ENCODE measurements at places on chromosomes 1 and 21. TPM values are rescaled to one million over a fixed set of nuclear protein-coding genes. Genes with fewer than 3 reads are reported as not detected.
A peak's percentile ranks its signal among the peaks of the same experiment; 100 is the strongest.

The MPL gene
- total RNA-seq = 1.9 TPM

- no peak for DNase-seq
Observed at GRCh38 chr21:28963831-28964230, 28.8 kb downstream of the LTN1 start.

DNA sequence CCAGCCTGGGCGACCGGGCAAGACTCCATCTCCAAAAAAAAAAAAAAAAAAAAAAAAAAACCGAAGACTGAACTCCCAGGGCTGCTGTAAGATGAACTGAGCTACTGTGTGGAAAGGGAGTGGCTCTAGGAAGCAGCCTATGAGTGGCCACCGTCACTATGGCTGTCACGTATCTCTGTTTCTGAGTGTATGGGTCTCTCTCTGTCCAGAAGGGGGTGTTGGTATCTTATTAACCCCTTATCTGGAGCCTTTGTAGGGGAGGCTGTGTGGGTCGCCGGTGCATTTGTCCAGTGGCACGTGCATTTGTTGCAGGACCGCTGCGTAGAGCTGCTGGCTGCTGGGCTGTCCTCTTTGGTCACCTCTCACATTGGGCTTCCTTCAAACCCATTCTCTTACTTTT lies 326.6 kb downstream of the CAMTA1 start:
- no peak for DNase-seq

- no peak for DNase-seq
Observed at GRCh38 chr1:151054971-151055547, 4.4 kb downstream of the CDC42SE1 start.

The CYP2J2 gene
- total RNA-seq = not detected

The RBP7 gene
- total RNA-seq = 23.5 TPM

DNA sequence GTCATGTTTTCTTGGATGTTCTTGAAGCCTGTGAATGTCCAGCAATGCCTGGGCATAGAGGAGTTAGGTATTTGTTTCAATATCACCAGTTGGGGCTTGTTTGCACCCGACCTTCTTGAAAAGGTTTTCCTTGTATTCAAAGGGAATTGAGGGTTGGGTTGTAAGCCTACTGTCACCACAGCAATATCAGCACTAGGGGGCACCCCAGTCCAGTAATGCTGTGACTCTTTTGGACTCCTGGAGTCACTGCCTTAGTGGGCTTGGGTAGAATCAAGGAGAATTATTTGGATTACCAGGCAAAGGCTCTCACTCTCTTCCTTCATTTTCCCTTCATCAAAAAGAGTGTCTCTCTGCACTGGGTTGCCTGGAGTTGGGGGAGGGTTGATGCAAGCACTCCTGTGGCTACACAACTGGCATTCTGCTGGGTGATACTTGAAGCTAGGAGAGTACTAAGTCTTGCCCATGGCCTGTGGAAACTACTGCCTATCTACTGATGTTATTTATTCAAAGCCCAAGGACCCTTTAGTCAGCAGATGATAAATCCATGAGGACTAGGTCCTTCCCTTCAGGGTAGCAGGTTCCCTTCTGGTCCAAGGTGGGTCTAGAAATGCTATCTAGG lies 34.5 kb downstream of the OR10R2 start:
- DNase-seq = no peak

The EIF2D gene
- total RNA-seq = 48.1 TPM

DNA sequence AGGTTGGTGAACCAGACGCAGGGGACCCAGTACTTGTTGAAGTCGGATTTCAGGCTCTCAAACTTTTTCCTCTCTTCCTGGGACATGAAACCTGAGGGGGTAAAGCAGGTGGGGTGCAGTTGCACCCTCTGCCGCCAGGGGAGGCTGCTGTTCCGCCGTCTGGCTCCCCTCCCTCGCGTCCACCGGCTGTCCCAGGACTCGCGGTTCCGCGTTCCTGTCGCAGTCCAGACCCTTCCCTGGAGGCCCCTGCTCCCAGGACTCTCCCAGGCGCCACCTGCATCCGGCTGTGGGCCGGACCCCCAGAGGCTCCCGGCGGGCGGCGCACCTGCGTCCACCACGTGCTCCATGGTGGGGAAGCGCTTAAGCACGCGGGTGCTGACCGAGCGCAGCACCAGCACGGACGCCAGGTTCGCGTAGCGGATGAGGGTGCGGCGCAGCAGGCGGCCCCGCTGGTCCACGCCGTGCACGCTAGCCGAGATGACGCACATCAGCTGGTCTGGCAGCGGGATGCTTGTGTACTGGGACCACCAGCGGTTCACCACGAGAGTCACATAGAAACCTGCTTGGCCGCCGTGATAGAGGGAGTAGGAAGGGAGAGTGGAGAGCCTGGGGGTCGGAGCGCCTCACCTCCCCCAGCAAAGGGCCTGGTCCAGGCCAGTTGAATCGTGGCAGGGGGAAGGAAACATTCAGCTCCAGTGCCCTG lies 1.7 kb downstream of the BEST4 start:
- DNase-seq = peak; percentile 85

The PLPPR5 gene
- not detected for total RNA-seq

GRCh38 chr1:94552071-94552586 lies 10.6 kb upstream of the F3 start:
- DNase-seq = peak; percentile 90

The FCN3 gene
- 0.35 TPM for total RNA-seq

The VAV3 gene
- total RNA-seq = 1.4 TPM

DNA sequence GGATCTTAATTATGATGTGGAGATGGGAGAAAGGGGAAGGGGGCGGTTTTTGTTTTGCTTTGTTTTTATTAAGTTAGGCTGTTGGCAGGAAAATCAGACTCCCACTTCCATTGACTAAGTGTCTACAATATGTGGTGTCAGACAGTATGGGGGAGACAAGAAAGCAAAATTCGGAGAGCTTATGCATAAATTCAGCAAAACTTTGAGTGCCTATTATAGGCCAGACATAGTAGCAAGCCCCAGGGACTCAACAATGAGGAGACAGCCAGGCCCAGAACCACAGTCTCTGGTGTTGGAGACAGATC lies 835 bp upstream of the TSPAN2 start:
- no peak for DNase-seq

GRCh38 chr1:217078078-217078690 lies 355.0 kb upstream of the ESRRG start:
- DNase-seq = no peak

GRCh38 chr1:110174961-110175360 lies 24.7 kb downstream of the SLC6A17 start:
- no peak for DNase-seq

DNA sequence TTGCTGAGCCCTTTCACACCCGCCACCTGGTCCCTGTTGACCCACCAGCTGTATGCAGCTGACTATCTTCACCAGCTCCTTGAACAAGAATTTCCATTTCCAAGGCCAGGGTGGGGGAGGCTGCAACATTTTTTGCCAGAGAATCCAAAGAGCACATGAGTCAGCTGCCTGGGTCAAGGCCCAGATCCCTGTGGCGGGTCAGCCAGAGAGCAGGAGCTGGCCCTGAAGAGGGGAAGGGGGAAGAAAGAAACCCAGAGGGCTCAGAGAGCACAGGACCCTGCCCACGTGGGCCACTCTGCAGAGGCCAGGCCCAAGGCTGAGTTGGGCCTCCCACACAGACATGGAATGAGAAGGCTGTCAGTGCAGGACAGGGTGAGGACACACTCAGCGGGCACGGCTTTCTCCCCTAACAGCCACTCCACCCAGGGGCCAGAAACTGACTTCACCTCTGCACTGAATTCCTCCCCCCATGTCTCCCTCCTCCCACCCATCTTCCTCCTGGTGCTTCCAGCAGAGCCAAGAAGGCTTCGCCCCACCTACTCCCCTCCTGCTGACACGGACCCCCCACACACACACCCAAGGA lies 28.9 kb downstream of the S100A6 start:
- DNase-seq = peak; percentile 94

- DNase-seq = no peak
Observed at GRCh38 chr21:34311561-34312330, 52.1 kb upstream of the KCNE2 start.

- no peak for DNase-seq
Observed at GRCh38 chr1:30195424-30196134, 527.8 kb downstream of the MATN1 start.

GRCh38 chr1:179923029-179923428 lies 31.6 kb upstream of the CEP350 start:
- DNase-seq = no peak

DNA sequence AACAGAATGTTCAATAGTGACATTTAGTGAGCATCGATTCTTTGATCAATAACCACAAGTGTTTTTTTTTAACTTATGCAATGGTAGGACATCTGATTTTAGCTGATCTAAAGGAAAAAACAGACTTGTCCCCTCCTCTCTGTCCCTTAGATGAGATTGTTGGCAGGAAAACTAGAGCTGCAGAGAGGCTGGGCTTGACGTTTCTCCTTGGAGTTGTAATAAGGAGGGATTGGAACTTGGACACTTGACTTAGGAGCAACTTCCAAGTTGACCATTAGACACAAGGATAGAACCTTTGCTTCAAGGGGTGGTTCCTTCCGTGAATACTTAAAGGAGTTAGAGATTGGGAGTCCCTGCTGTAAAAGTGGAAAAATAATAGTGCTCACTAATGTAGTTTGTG lies 49.9 kb downstream of the KAZN start:
- DNase-seq = no peak

The ARID4B gene
- 46.8 TPM for total RNA-seq

The PROX1 gene
- 12.0 TPM for total RNA-seq

- DNase-seq = no peak
Observed at GRCh38 chr1:10308001-10308400, 90.9 kb upstream of the PGD start.

GRCh38 chr1:64482128-64482527 lies 12.2 kb downstream of the CACHD1 start:
- DNase-seq = no peak

- no peak for DNase-seq
Observed at GRCh38 chr1:202281316-202282024, 60.3 kb downstream of the UBE2T start.

DNA sequence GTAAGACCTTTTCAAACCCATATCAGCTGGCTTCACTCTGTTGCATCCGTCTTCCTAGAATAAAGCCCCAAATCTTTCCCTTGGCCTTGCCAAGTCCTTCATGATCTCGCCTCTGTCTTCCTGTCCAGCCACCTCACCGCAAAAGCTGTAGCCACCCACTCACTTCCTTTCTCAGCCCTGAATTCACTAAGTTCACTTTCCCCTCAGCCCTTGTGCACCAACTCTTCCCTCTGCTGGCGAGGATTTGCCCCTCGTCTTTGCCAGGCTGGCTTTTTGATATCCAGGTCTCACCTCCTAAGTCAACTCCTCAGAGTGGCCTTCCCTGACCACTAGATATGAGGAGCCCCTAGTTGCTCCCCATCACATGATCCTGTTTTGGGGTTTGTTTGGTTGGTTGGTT lies 3.9 kb upstream of the COL16A1 start:
- no peak for DNase-seq

DNA sequence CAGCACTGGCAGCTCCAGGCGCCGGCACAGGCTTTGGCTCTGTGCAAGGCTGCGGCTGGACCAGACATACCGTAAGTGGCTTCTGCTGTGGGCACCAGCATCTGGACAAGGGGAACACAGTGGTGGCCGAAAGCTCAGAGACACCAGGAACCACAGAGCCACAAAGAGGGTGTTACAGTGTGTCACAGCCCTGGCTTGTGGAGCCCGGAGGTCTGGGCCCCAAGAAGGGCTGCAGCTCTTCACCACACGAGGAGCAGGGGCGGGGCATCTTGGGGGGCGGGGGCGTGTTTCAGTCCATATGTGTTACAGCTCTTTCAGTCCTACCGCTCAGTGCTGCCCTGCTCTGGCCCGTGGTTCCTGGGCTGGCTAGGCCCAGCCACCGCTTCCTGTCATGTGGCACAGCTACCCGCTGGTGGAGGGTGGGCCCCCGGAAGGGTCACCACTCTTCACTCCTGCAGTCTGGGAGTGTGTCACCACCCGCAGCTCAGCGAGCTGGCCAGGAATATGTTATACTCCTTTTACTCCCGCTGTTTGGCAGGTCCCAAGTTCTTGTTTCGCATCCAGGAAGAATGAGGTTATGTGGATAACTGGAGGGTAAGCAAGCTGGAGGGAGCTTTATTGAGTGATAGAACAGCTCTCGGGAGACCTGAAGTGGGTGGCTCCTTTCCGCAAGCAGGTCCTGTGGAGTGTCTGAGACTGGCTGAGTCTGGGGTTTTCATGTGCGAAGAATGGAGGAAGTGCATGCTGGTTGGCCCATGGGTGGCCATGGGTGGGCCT lies 3.3 kb upstream of the LSM10 start:
- DNase-seq = peak; percentile 28

DNA sequence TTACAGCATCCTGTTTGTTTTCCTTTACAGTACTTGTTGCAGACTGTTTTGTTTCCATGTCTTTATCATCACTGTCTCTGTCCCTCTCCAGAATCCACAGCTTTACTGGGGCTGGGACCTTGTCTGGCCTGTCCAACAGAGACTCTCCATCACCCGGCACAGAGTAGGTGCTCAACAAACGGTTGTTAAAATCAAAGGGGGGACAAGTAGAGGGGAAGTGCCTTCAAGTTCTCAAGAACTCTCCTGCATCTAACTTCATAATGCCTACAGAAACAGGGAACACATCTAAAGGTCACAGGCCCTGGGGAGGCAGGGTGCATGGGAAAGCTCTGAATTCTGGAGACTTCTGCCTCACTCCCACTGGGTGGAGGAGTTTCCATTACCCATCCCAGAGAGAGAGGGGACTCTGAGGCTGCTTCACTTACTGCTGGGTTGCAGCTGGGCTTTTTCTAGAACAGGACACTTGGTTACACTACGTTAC lies 2.3 kb upstream of the ECE1 start:
- no peak for DNase-seq

The LRRN2 gene
- total RNA-seq = 5.5 TPM

DNA sequence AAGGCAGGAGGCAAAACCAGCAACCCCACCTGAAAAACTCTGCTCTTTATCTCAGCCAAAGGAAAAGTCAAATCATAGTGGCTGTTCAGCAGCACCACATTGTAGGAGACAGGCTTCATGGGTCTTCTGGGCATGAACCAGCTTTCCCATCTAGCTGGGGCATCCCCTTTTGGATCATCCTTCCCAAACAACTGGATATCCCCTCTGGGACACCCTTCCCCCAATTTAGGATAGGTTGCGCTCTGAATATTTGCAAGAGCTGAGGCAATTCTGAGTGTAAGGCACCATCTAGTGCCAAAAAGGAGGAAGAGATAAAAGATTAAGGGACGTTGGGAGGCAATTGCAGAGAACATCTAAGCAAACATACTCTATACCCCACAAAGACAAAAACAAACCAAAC lies 295.8 kb downstream of the MATN1 start:
- DNase-seq = no peak
